ENCODE measurements at places on chromosomes 5 and 9.

DNA sequence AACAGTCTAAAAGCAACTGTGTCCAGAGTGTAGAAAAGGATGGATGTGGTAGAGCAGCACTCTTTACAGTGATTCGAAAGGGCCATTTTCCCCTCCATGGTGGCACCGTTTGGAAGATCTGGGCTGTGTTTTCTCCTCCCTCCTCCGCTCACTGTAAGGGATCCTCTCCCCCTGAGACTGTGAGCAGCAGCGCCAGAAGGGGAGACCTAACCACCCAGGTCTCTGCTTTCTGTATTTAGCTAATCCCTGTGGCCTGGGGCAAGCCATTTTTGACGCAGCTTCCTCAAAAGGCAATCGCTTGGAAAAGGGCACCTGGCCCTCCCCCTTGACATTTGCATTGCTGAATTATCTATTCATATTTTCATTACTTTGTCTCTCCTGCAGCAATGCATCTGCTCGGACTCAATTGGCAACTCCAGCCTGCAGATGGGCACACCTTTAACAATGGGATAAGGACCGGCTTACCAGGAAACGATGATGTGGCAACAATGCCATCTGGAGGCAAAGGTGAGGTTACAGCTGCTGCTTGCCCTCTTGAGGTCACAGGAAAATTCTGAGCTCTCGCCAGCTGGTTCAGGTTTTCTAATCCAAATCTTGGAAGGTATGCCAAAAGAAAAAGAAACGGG lies 244.3 kb upstream of the WWC1 start:
- no peak for DNase-seq

GRCh38 chr9:133058071-133058470 lies 3.7 kb upstream of the CEL start:
- DNase-seq: no peak

GRCh38 chr9:133119103-133119845 lies 1.8 kb downstream of the RALGDS start:
- no peak for DNase-seq

DNA sequence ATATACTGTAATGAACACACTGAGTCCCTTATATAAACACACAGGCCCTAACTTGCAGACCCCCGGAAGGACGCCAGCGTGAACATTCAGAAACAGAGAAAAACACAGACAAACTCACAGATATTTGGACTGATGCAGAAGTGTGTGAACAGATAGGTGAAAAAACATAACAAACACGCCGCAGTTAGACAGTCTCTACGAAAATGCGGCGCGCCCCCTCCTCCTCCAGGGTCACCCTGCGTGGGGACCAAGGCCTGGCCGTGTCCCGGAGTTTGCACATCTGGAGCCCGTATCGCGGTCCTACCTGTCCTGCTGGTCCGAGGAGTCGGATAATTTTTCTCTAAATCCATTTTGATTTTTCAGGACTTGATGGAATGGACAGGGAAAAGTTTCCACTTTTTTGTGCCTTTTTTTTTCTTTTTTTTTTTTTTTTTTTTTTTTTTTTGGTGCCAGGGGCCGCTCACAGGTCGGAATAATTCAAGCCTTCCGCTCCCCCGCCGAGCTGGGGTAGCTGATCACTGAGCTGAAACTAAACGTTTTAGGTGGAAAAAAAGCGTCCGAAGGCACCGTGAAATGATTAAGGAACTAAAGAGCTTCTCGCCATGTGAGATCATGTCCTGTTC lies at the start of gene PAX5:
TSS of gene PAX5 (minus strand) at position 587 of the 623 bp plus-strand sequence. CDS start at position 350, 237 bp downstream.
- no peak for DNase-seq

GRCh38 chr9:101465326-101465915 lies 29.8 kb upstream of the ALDOB start:
- no peak for DNase-seq

- DNase-seq: no peak
Measured at GRCh38 chr5:145204743-145205142, 630.4 kb downstream of the PRELID2 start.

GRCh38 chr5:176748073-176748966 lies 62.0 kb upstream of the UNC5A start:
- no peak for DNase-seq

DNA sequence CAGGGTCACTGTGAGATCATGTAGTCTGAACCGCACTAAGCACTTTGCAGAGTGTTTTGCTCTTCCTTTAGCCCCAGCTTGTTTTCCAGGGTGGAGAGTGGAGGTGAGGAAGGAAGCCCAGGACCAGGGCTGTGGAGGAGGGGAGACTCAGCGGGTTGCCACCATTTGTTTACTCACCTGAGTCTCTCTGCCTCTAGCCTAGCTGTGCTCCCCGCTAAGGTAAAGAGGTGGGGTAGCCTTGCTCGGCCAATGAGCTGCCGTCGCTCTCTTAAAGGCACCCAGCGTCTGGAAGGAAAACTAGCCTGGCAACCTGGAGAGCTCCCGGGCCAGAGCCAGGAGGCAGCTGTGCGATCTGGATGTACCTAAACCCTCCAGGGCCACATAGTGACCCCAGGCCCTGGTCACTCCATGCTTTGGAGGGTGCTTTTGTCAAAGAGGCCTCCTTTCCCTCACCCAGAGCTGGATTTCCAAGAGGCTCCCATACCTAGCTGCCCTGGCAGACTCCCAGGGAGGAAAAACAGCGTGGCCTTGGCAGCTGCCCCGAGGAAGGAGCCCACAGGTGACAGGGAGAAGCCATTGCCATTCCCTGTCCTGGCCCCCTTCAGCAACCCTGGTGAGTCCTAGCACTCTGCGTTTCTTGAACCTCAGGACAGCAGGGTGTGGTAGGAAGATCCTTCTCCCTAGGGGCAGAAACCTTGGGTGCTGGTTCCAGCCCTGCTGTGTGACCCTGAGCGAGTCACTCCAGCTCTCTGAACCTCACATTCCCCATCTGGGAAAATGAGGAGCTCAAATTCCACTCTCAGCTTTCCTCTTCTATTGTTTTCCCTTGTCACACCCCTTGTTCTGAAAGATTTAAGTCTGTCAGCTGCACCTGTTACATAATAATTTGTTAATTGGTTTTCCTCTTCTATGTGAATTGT lies 42.4 kb upstream of the LARP1 start:
- no peak for DNase-seq

DNA sequence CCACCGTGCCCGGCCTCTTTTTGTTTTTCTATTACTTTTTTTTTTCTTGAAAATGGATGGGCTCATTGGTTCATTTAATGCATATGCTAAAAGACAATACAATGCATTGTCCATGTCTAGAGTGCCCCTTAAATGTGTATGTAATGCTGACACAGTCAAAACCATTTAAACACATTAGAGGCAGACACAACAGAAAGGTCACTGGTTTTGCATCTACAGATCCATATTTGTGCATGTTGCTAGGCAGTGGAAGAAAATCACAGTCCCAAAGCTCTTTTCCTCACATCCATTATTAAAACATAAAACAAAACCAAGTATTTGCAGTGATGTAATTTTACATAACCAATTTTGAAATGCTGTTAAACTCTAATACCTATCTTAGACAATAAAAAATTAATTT lies 389.0 kb downstream of the TAF11L14 start:
- no peak for DNase-seq

- DNase-seq: no peak
Measured at GRCh38 chr9:76441551-76442322, 17.2 kb upstream of the GCNT1 start.

DNA sequence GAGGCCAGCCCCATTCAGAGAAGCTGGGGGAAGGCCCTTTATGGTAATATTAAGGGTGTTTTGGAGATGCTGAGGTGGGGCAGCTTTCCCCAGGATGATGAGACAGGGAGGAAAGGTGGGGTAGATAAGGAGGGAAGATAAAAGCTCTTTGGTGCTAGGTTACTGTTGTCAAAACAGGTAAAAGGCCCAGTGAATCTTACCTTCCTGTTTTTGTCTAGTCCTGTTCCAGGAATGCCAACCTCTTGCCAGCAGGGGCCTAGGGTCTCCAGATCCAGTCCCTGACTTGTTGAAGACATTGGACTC lies 797 bp upstream of the CCL27 start:
- DNase-seq: no peak

All from effector memory CD4-positive, alpha-beta T cell (primary cell).